PC-3 (cell line): ENCODE measurements at places on chromosomes 6 and 20.

GRCh38 chr6:163370464-163371117 lies 43.9 kb upstream of the QKI start:
- DNase-seq, result no peak

DNA sequence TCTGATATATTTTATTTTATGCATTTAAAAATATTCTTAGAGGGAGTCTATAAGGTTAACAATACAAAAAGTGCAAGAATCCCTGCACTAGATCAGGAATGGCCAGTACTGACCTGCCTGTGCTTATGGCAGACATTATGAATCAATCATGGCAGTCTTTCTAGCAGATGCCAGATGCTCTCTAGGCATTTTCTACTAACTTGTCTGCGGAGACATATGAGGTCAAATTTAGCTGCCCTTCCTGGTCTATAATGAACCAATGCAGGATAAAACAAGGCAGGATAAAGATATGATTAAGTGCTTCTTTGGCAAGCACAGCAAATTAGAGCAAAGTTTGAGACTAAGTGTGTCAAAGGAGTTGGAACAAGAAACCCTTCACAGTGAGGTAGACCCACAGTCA lies 46.6 kb upstream of the RNF24 start:
- no peak for DNase-seq

DNA sequence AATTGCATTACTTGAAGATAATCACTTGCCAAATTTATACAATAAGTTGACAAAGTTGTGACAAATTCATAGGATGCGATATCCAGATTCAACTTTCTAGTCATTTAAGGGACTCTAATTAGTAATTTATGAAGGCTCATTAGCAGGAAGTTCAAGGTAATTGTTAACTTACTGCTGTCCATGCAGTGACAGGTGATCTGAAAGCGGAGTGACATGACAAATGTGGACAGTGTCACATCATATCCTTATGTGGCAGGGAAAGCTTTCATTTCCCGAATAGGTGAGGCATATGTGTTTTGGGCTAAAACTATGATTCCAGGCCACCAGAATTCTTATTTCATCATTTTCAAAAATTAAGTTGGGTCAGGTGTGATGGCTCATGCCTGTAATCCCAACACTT lies 115.9 kb upstream of the BMP2 start:
- DNase-seq, result no peak

DNA sequence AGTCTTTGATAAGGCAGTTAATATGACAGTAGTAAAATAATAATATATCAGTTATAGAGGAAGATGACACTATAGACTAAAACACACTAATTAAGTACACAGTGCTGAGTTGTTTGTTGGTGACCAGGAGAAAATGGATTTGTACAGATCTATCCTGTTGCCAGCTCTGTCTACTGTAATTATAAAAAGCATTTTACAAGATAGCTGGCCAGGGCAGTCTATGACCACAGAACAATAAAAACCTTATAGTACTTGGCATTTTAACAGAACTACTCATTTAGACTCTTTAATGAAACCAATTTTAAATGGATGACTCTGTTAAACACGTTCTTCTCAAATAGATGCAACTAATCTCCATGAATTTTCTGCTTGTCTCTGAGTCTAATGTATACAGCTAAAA lies 367.5 kb downstream of the BTBD9 start:
- peak; percentile 43 for DNase-seq

- peak; percentile 35 for DNase-seq
These were observed 792 bp upstream of the MICA start for GRCh38 chr6:31402324-31403282.

- DNase-seq, result no peak
These were observed 86.5 kb downstream of the BANF2 start for GRCh38 chr20:17786221-17786718.

DNA sequence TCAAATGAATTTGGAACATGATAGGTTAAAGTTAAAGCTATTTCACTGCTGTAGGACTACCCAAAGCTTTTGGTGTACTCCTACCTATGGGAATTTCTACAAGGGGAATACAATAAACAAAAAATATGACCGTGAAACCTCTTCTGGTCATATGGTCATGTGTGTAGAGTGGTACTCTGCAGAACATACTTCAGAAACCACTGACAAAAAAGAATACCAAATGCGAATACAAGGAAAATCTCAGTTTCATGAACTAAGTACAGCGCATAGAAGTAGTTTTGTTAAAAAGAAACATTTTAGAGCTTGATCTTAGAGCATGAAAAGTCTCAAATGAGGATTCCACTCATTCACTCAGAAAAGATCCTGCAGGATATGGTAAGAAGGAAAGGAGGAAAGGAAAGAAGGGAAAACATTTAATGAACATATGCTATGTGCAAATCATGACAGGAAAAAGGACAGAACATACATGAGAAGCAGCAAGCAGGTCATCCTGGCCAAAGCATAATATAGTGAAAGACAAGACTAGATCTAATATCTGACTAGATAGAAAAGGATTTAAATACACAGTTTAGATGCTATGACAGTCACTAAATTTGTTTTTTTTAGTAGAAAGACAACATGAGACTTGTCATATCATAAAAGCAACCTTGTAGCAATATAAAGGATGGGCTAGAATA lies 36.5 kb downstream of the SNX14 start:
- no peak for DNase-seq

GRCh38 chr20:62625921-62626547 lies 16.3 kb upstream of the SLCO4A1 start:
- no peak for DNase-seq

GRCh38 chr6:21164768-21165326 lies 428.7 kb upstream of the SOX4 start:
- no peak for DNase-seq

- DNase-seq, result no peak
These were observed 249.3 kb downstream of the SMOC2 start for GRCh38 chr6:168690271-168690670.

DNA sequence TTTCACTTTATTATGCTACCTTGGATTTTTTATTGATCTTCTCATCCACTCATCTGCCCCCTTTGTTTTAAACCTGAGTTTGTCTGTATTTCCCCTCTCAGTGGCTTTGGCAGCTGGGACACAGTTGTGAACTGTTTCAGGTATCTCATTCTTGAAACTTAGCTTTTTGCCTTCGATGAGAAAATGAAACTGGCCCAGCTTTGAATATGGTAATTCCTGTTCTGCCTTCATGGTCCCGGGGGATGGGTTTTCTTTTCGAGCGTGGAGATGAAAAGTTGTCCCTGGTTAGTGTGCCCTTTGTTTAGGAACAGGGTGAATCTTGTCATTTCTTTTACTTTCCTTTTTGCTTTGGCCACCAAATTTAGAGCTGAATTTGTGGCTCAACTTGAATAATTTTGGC lies 25.6 kb downstream of the DHX35 start:
- no peak for DNase-seq

DNA sequence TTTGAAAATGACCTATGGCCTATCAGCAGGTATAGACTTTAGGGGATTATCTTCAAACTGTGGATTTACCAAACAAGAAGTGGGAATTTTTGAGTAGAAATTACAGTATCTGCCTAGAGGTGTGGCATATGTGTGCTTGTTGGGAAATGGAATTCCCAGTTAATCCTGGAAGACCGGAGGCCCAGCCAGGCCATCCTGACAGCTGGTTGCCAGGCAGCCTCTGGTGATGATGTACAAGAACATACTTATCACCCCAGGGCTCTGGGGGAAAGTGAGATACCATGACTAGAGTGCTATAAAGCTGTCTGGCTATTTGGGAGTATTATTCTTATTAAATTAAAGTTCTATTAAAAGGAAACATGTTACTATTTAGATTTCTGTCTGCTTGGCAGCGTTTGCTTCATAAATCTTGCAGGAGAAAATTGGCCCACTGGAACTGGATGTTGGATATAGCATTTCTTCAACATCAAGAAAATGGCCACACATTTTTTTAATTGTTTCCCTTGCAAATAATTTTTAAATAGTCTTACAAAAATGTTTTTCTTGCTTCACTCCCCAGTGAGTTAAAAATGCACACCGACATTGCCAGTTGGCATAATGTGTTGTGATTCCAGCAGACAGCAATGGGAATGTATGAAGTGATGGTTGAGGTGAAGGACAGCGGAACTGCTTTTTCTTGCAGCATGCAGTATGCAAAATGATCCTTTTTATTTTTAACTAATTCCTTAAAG lies 187.8 kb downstream of the MYLK4 start:
- DNase-seq, result no peak

DNA sequence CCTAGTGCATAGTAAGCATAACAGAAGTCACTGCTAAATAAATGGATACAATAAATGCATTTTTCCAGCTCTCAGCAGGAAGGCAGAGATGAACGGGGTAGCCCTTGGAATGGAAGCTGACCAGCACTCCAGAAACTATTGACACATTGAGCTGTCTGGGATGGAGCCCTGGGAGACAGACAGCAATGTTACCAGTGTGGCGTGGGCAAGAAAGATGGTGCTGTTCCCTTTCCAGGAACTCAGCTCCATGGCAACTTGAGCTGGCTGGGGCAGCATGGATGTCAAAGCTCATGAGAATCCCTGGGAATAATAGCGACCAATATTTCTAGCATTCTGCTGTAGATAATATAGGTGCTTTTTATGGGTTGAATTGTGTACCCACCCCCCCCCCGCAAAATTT lies 104.3 kb upstream of the PTPRT start:
- no peak for DNase-seq

GRCh38 chr20:2042400-2042799 lies 48.5 kb upstream of the PDYN start:
- peak; percentile 59 for DNase-seq

DNA sequence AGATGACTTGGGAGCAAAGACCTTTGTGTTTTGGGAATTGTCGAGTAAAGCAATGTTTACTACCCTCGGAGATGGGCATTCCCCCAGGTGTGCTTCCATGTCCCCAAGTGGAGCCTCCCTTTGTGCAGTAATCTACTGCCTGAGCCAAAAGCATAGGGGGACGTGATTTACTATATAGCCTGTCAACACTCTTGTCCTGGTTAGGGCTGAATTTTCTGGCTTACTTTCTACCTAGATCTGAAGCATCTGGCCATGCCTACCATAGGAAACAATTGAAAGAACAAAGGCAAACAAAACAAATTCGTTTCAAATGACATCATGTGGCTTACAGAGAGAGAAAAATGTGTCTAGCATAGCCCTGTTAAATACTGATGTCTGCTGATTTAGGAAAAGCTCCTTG lies 350.6 kb downstream of the SAMD5 start:
- no peak for DNase-seq

DNA sequence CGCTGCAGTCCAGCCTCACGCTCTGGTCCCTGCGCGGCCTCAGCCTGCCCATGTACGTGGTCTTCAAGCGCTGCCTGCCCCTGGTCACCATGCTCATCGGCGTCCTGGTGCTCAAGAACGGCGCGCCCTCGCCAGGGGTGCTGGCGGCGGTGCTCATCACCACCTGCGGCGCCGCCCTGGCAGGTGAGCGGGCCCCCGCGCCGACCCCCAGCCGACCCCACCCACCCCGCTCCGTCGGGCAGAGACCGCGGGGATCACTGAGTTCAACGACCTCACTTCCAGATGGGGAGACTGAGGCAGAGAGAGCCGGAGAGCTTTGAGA lies 545 bp downstream of the SLC35D3 start:
- no peak for DNase-seq

DNA sequence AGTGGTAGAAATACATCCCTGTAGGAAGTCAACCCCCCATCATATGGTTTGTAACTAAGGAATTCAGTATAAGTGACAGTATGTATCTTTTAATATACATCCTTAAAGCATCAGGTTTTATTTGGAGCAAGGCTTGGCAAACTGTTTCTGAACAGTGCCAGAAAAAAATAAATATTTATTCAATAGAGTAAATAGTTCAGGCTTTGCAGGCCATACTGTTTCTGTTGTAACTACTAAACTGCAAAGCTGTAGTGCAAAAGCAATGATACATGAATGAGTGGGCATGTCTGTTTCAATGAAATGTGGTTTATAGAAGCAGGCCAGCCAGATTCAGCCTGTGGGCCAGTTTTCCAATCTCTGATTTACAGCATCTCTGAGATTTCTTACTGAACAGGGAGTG lies 977 bp downstream of the MEI4 start:
- no peak for DNase-seq

- no peak for DNase-seq
These were observed 26.9 kb downstream of the SLC22A16 start for GRCh38 chr6:110449541-110449895.

GRCh38 chr6:170047823-170048222 lies 243.1 kb downstream of the DLL1 start:
- DNase-seq, result no peak

DNA sequence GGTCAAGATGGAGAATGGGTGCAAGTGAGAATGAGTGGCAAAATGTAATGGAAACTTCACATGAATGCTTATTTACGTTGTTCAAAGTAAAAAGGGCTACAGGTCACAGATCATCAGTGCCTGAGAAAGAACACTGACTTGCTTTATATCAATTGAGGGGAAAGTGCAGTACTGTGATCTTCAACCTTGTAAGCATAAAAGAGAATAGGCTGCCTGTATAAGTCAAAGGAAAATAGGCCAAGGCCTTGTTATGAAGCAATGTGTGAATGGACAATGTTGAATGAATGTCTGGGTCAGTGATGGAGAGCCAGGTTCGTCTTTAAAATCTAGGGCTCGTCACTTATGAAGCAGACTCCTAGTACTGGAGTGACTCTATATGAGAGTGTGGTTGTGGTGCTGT lies 158.6 kb upstream of the NT5E start:
- no peak for DNase-seq

GRCh38 chr6:137148306-137149034 lies 25.0 kb downstream of the IL22RA2 start:
- peak; percentile 13 for DNase-seq

DNA sequence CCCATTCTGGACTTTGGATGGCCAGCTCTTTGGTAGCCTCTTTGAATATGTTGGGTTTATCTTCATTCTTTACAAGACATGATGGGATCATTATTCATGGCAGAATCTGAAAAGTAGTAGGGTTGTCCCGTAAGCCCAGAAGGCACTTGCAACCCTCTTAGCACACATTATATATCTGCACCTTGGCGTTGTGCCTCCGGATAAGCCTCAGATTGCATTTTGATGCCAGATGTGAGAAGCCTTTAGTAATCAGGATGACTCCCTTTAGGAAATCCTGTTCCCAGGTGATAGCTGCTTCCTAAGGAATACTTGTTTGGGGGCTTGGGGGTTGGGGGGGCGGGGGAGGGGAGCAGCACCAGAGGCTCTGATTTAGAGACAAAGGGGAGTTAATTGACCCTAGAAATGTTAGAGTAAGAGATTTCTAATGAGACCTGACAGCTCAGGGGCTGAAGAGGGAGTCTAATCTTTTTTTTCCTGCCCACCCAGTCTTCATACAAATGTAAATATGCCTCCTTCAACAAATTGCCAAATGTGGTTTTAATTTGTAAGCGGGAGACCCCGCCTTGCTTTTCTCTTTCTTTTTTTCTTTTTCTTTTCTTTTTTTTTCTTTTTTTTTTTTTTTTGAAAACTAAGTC lies 55.1 kb downstream of the JAG1 start:
- no peak for DNase-seq

DNA sequence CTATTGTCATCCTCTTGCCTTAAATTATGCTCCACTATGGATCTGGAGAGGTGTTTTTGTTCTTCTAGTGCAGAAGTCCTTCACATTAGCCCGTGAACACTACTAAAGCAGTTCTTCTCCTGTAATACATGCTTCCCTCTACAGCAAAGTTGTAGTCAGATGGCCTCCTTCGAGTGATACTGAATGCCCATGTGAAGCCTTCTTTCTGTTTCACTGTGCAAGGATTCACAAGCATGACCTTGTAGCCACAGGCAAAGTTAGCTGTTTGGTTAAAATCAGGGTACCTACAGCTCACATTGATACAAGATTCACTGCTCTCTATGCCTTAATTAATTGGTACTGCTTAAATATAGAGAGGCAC lies 47.6 kb downstream of the ARHGAP18 start:
- DNase-seq, result no peak
